Right renal cortex interstitium (tissue), 3 donors: ENCODE measurements at places on chromosomes 1 and 21.

- DNase-seq = no peak
These were observed 48.6 kb downstream of the PCNX2 start for GRCh38 chr1:233246965-233247364.

DNA sequence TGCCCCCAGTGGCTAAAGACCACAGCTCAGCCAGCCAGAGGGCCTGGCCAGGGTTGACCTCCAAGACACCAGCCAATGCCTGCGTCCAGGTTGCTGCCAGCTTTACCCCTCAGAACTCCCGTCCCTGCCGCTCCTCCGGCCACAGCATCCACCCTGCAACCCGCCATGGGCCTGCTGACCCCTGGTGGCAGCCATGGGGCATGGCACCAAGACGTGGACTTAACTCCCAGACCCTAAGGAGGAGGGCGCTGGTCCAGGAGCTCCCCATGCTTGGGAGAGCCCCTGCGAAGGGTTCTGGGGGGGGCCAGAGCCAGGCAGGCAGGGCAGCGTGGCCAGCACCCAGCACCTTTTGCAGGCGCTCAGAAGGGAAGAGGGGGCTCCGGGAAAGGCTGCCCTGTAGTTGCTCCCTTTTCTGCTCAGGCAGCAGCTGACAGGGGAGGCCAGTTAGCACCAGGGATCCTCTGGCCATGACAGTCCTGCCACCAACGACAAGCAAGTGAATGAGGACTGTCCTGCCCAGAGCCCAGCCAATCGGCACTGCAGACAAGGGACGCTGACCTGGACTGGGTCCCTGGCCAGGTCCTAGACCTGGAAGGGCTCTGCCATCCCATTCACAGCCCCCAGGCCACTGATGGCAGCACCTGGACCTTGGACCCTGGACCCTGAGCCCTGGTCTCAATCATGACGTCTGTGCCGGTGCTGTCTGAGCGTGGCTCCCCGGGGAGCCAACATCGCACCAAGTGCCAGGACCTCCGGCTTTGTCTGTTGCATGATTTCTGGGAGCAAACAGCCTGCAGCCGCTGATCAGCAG is 246.2 kb downstream of the NPHP4 start:
- DNase-seq = peak; percentile 45

DNA sequence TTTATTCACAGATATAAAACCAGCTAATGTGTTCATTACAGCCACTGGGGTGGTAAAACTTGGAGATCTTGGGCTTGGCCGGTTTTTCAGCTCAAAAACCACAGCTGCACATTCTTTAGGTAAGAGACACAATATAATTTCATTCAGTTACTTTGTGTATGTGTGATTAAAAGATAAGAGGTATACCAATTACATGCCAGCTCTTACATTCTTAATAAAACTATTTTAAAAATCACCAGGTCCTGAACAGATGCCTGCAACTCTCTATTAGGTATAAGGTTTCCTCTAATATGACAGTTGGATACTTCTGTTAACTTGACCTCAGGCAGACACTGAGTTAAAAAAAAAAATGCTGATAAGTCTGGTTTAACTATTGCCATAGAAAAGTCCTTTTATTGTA is 122.1 kb downstream of the NEK7 start:
- DNase-seq = no peak

DNA sequence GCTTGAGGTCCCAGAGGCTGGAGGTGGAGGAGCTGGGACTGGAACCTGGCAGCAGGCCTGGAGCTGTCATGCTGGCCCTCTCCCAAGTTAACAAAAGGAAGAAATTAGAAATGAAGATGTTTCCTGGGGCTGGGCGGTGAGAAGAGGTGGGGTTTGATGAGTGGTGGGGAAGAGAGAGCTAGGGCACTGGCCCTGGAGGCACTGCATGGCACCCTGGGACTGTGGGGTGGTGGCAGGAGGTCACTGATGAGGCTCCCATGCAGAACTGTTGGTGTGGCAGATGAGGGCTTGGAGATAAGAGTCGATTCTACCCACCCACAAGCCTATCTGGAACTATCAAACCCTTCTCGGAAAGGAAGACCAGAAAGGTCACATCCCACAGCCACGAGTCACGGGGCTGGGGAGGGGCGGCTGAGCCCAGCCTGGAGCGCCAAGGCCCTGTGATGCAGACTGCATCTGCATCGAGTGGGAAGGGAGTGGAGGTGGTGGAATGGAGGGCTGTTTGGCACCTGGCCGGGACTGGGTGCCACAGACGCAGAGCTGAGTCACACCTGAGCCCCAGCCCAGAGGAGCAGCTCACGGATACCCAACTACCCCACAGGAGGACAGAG is 29.4 kb downstream of the MRPL37 start:
- DNase-seq = no peak

- no peak for DNase-seq
These were observed 40.5 kb upstream of the RALGPS2 start for GRCh38 chr1:178684542-178685000.

GRCh38 chr1:235495551-235495950 is 8.7 kb downstream of the B3GALNT2 start:
- DNase-seq = no peak

GRCh38 chr1:36124404-36125128 is 456 bp downstream of the COL8A2 start:
- DNase-seq = no peak

DNA sequence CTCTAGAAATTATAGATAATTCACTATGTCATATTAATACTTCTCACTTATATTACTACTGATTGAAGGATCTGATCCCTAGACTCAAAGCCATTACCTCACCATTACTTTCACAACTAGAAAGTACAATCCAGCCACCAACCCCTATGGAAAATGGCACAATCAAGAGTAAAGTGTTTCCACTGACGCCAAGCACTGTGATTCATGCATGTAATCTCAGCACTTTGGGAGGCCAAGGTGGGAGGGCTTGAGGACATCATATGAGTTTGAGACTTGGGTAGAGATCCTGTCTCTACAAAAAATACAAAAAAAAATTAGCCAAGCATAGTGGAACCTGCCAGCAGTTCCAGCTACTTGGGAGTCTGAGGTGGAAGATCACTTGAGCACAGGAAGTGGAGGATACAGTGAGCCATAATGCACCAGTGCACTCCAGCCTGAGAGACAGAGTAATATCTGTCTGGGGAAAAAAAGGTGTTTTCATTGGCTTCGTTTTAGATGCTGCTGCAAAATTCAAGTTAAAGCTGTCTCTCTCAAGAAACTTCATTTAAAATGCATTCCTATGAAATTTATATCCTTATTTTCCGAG is 126.5 kb downstream of the AKT3 start:
- DNase-seq = no peak

- DNase-seq = no peak
These were observed 27.5 kb upstream of the ANGPTL1 start for GRCh38 chr1:178898401-178898800.

DNA sequence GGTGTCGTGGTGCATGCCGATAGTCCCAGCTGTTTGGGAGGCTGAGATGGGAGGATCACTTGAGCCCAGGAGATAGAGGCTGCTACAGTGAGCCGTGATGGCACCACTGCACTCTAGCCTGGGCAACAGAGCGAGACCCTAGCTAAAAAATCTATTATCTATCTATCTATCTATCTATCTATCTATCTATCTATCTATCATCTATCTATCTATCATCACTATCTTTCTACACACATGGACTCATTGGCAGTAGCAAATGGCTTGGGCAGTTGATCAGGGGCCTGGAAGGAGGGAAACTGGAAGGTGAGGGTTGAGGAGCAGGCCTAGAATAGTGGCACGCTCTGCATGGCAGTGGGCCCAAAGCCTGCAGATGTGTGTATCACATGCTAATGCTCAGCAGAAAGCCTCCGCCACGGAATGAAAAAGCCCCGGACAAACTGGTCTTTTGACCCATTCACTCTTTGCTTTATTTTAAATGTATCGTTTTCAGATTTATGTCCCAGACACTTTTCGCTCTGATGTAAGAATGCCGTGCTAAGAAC is 7.3 kb upstream of the HUNK start:
- no peak for DNase-seq

GRCh38 chr1:43477716-43478115 is 24.0 kb upstream of the HYI start:
- DNase-seq = no peak
